ENCODE measurements at places on chromosomes 7 and 10.
A peak's percentile ranks its signal among the peaks of the same experiment; 100 is the strongest.

- no peak for DNase-seq
Measured at GRCh38 chr10:118405928-118406327, 63.8 kb upstream of the FAM204A start.

- DNase-seq, result no peak
Measured at GRCh38 chr7:107982042-107982840, 20.7 kb downstream of the LAMB1 start.

DNA sequence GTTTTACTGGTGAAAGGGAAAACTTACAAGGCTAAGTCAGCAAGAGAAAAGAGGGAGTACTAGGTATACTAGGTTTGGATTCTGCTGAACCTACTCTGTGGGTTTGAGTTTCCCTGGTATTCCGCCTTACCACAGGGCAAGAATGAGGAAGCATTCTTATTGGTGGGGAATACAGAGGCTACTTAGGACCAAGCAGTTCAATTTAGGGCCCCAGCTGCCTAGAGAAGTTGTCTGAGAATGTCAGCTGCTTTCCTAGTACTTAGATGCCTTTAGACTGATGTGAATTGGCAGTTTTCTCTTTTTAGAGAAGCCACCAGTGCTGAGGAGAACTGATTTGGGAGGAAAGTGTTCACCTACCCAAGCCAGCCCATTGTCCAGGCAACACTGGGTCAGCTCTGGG is 409.0 kb upstream of the LRGUK start:
- no peak for DNase-seq

DNA sequence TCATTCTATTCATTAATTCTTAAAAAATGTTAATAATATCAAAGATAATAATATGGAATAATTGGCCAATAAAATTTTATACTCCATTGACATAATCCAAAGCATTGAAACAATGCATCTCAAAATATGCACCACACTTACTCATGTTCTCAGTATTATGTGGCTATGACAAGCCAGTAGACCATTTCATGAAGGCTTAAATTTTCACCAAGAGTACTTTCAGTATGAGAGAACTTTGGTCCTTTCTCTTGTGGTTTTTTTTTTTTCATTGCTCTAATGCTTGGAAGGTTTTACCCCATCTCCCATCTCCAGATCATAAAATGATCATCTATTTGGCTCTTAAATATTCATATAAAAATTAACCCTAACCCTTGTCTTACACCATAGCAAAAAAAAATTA is 45.5 kb upstream of the TMEM140 start:
- DNase-seq, result peak; percentile 1

GRCh38 chr10:119165171-119166117 is at the start of gene SFXN4:
Gene SFXN4, minus strand, starts transcription at chr10:119165714. Its CDS starts 67 bp downstream, at chr10:119165647.
- DNase-seq, result peak; percentile 78

GRCh38 chr7:159024280-159024951 is 120.3 kb downstream of the VIPR2 start:
- DNase-seq, result no peak

GRCh38 chr7:153454306-153454705 is 597.9 kb upstream of the DPP6 start:
- no peak for DNase-seq

DNA sequence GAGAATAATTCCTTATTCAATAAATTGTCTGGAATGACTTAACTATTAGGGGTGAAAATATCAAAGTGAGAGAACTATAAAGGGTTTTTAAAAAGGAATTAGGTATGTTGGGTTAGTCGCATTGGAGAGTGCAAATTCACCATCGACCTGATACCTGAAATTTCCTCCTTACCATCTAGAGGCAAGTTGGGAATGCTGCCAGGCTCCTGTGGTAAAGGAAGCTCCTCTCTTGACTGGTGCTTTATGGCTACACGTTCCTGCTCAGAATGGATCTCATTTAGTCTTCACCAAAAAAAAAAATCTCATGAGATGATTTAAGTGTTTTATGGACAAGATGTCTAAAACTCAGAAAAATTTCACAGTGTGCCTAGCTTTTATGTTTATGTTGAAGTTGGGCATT is 129.8 kb downstream of the EGFR start:
- DNase-seq, result no peak

GRCh38 chr10:100146875-100147650 is 38.8 kb downstream of the ERLIN1 start:
- no peak for DNase-seq

GRCh38 chr7:159012353-159013069 is 132.2 kb downstream of the VIPR2 start:
- no peak for DNase-seq

DNA sequence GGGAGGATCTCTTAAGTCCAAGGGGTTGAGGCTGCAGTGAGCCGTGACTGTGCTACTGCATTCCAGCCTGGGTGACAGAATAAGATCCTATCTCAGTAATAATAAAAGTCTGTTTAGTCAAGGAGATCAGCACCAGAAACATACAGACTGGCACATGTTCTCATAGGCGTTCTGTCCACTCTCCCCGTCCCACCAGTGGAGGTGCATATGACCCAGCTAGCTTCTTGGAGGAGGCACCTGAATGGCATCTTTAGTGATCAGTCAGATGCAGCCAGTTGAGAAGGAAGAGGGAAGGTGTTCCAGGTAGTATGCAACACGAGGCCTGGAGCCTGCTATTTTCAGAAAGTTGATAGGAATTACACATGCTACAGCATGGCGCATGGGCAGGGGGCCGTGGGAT is 45.3 kb upstream of the SVIL start:
- no peak for DNase-seq

- DNase-seq, result no peak
Measured at GRCh38 chr7:67917437-67917755, 920.8 kb downstream of the TYW1 start.

DNA sequence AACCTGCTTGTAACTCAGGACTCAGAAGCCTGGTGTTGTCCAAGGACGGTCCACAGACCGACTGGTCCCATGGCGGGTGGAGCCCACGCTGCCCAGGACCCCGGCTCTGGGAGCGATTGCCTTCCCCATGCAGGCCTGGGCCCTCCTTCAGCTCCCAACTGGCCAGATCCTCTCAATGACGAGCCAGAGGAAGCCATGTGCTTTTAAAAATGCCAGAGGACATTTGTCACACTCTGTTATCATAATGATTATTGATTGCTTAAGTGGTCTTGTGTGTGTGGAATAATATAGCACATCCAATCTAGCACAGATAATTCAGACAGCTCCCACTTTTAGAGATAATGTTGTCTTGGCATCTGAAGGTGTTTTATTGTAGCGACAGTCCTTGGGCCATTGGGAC is 22.6 kb upstream of the OGDHL start:
- no peak for DNase-seq

DNA sequence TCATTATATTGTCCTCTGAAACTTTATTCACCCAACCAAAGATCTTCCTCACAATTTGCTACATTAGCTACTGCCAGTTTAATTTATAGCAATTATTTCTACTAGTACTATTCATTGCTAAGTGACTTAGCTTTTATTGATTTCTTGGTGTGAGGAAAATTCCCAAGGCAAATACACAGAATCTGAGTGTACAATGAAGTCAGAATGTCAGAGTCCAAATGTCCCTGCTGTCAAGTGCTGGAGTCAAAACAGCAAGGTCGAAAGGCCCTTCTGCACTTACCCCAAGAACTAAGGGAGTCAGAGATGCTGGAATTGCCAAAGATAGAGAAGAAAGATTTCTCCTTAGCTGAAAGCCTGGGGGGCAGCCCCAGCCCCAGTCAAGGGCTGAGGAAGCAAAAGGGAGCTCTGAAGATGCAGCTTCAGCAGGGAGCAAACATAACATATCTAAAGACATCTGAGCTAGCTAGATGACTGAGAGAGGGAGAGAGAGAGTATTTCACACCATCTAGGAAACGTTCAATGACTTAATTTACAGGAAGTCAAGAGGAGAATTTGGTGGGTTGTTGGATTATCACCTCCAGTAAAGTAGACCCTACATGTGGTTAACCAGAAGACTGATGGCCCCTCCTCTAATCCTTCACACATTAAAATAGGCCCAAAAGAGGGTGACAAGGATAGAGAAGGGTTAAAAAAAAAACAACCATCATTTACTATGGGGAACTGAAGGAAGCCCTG is 36.6 kb upstream of the SAMD8 start:
- no peak for DNase-seq

DNA sequence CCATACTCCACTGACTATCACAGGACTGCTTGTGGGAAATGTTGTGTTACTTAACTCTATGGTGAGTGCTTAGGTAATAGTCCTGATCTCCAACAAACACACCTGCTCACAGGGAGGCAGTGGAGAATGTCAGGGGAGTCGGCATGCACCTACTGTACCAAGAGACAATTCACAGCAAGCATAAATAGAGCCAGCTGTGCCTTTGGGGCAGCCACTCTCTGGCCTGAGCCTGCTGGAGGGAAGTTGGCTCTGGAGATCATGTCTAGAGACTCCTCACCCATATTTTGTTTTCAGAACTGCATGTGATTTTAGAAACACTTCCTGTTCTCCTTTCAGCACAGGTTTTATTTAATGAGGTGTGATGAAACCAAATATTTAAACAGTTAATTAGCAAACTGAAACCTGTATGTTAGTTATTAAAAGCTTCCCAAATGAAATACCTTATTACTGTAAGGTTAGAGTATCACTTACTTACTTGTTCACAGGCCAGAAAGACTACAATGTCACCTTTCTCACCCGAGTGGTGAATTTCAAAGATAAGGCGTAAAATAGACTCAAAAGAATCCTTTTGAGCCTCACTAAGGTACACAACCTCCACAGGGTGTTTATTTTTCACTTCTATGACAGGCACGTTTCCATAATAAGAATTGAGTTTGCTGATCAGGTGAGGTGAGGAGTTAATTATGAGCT is 21.8 kb downstream of the DHX32 start:
- no peak for DNase-seq

DNA sequence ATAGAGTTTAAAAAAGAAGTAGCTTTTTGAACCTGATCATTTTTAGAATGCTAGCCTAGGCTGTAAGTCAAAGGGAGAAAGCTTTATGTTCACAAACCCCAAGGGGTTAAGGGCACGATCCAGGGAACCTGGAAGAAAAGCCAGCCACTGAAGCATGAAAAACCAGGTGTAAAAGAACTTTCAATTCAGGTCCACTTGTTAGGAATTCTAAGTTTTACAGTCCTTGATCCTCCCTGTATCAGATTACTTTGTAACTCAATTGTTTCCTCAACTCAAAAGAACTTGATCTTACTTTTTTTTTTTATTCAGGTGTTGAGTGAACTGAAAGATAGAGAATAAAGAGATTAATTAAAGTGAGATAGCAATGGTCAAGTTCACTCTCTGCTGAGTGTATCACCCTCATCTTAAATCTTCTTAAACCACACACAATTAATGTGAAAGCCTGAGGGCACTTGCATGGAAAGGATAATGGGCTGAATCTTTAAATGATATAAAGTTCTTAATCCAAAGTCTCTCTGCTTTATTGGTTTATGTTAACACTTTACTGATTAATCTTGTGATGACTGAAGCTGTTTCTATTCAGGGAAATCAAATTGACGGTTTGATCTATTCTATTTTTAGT is 672.2 kb upstream of the LRRN3 start:
- no peak for DNase-seq

- no peak for DNase-seq
Measured at GRCh38 chr7:986766-987751, 4.1 kb downstream of the CYP2W1 start.

- no peak for DNase-seq
Measured at GRCh38 chr10:124966008-124966407, 24.1 kb downstream of the ZRANB1 start.

DNA sequence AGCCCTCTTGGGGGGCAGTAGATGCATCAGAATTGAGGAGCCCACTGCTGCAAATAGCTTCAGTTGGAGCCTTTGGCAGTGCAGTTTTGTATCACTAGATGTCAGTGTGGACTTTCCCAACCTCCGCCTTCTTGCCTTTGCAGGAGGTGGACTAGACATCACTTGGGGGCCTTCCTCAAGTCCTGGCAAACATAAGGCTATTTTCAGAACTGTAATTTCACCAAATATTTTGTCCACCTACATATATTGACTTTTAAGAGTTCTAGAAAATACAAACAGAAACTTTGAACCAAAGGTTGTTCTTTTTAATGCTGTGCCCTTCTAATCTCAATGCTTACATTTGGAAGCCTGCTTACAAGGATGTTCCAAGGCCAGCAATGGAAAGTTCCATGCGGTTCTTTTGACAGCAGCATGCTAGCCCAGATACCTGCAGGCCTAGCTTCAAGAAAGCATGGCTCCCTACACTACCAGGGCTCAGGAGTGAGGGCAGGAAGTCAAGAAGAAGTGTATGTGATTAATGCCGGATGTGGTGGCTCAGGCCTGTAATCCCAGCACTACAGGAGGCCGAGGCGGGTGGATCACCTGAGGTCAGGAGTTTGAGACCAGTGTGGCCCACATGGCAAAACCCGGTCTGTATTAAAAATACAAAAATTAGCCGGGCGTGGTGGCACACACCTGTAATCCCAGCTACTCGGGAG is 8.0 kb upstream of the ZNRF2 start:
- no peak for DNase-seq

- DNase-seq, result no peak
Measured at GRCh38 chr10:88113657-88114272, 250.3 kb downstream of the PTEN start.

GRCh38 chr7:26616235-26616634 is 248.2 kb downstream of the SKAP2 start:
- DNase-seq, result no peak

Measured in GM18507 (cell line).